ENCODE measurements at places on chromosomes 13 and 19.

GRCh38 chr13:65551208-65551607 lies 1678.9 kb downstream of the PCDH9 start:
- no peak for DNase-seq

GRCh38 chr13:77016251-77016812 lies 10.6 kb downstream of the FBXL3 start:
- no peak for DNase-seq

GRCh38 chr13:70188567-70188966 lies 80.3 kb upstream of the KLHL1 start:
- DNase-seq, result no peak

DNA sequence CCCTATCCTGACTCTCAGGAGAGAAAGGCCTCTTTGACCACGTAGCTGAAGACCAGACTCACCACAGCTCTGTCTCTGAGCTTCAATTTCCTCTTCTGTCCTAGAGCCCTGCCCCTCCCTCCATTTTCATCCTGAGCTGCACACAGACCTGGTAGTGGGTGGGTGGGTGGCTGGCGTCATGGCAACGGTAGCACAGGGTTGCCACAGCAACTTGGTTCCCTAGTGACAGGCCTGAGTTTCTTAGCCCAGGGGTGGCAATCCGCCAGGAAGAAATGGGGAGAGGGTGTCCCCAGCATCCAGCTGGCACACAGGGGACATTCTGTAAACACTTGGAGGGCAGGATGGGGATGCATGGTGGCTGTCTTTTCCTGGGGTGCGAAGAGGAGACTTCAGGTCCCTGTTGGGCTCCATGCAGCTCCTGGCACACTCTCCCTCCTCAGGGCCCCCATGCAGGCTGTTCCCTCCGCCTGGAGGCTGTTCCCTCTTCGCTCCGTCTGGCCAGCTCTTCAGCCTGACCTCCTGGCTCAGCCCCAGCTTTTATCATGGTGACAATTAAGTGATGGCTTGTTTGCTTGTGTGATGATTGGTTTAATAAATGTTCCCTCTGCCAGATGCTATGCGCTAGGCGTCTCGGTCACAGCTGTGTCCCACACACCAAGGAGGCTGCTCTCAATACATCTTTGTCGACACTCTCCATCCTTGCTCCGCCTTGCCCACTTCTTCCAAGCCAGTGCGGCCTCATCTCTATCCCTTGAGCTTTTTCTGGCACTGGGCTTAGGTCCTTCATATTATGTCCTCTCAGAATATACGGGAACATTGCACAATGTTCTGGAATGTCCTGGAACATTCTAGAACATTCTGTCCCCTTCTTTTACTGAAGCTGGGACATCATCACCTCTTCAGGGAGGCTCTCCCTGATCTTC lies 7.4 kb upstream of the KLHL26 start:
- DNase-seq, result no peak

DNA sequence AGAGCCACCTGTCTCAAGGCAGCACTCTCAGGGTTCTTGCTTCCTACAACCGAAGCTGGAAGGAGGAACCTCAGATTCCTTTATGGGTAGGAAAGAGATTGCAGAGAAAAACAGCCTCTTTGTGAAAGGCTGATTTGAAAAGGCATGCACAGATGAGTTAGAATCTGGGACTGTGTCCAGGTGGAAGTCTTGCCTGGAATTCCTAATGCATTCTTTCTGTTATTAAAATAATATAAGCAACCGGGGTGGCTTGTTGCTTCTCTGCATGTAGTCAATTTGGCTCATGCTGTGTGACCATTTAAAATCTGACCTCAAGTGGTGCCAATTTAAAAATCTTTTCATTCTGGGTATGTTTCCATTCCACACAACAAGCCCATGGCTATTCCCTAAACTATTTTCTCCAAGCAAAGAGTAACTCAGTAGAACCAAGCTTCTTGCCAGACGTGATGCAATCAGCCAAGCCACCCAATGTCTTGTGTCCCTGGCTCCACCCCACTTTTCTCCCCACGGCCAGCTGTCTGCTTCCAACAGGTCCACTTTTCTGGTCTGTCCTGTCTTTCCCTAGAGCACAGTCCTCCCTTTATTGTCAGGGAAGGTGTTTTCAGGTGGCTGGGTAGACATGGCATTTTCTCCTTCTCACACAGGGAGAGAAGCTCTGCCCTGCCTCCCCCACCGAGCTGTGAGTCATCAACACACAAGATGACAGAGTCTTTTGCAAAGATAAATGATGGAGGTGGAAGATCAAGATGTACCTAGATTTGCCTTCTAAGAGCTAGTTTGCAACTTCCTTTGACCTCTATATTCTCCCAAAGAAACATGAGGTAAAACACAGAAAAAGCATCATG lies 394.3 kb downstream of the FOXO1 start:
- DNase-seq, result no peak

DNA sequence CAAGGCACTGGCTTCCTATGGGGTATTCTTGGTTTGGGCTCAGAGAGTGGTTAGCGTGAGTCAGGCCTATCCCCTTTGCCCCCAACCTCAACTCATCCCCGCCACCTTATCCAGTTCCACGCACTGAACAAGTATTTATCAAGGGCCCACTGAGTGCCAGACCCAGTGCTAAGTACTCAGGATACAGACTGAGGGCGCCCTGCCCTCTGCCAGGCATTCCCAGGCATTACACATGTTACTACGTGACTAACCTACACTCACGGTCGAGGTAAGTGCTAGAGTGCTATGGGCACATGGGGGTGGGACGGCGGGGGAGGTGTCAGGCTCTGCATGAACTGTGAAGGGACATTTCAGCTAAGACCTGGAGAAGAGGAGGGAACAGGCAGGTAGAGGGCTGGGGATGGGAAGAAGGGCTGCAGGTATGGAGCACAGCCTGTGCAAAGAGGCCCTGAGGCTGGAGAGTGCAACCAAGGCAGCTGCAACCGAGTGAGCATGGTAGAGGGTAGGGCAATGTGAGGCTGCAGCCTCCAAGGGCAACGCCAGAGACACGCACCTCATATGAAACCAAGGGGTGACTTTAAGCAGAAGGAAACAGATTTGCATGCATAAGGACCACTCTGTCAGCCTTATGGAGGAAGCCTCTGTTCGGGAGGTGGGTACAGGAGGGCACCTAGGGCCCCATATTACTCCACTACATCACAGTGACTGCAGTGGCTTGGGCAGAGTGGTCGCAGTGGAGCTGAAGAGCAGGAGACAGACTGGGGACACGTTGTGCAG lies 22.5 kb downstream of the DHRS12 start:
- no peak for DNase-seq

GRCh38 chr13:51162701-51163100 lies 51.6 kb upstream of the C13orf42 start:
- DNase-seq, result no peak

All from left lobe of liver (tissue), 2 donors.